GM12878 (cell line): ENCODE measurements at places on chromosomes 2 and 18.

- no peak for DNase-seq
- H3K4me1 ChIP-seq, result peaks cover 34% of the 10 kb centered on the region
- H3K36me3 ChIP-seq, result no peaks in the 10 kb centered on the region; the same call in 1 of the 2 replicates
- H3K27me3 ChIP-seq, result no peaks in the 10 kb centered on the region
- peak overlapping the region; percentile 52; the same call in 1 of the 2 replicates for H3K27ac ChIP-seq
Measured at GRCh38 chr2:3238951-3239841, 138.4 kb downstream of the EIPR1 start.

DNA sequence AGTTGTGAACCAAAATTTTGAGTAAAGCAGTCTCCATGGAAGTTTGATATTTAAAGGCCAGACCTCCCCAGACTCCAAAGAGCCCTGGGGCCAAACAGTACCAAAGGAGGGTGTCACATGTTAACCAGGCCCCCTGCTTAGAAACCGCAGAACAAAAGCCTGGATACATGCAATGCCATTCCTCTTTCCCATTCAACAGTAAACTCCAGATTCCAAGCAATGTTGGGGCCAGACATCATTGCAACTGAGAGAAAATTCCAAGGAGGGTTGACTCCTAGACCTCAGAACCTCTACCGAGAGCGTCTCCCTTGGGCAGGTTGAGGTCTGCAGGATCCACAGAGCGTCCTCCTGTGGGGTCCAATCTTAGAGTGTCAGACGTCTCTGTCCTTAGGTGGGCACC lies 404.4 kb upstream of the SYT4 start:
- H3K4me3 ChIP-seq, result no peak overlapping the region
- H3K36me3 ChIP-seq, result no peaks in the 10 kb centered on the region
- H3K4me1 ChIP-seq, result no peaks in the 10 kb centered on the region
- H3K27ac ChIP-seq, result no peak overlapping the region
- H3K27me3 ChIP-seq, result no peaks in the 10 kb centered on the region
- DNase-seq, result no peak

DNA sequence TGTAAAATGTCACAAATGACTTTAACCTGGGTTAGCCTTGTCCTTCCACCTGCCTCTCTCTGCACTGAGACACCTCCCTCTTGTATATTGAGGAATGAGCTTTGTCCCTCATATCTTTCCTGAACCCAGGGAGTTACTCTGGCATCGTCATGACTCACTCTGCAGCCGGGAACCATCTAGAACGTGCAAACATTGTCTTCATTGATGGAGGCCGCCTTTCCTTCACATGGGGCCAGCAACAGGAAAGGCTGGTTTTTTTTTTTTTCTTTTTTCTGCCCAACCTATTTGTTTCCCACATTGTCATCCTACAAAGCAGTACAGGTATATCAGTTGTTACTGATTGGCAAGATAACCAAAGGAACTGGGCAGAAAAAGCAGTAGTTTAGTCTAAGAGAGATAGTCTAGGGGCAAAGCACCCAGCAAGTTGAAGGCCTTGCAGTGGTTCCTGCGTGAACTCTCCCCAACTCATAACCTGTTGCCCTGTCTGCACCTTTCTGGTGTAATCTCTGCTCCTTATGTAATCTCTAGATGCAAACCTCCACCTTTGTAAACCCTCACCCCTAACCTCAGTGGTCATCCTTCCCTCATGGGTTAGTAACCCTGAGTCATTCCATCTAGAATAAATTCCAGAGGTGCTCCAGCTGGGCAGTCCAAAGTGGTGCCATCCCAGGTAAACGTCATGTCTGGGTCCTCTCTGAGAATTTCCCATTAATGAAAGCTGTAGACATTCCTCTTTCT lies 38.3 kb downstream of the SLC40A1 start:
- no peak for DNase-seq
- no peak overlapping the region for H3K27ac ChIP-seq
- no peaks in the 10 kb centered on the region for H3K36me3 ChIP-seq
- no peak overlapping the region for H3K4me3 ChIP-seq

- H3K36me3 ChIP-seq, result no peaks in the 10 kb centered on the region
- peak overlapping the region; percentile 15 for H3K4me3 ChIP-seq
- peaks cover 54% of the 10 kb centered on the region for H3K4me1 ChIP-seq
- H3K27me3 ChIP-seq, result no peaks in the 10 kb centered on the region
- H3K27ac ChIP-seq, result peak overlapping the region; percentile 85; the same call in 1 of the 2 replicates
- DNase-seq, result no peak
Measured at GRCh38 chr2:108613261-108614042, 79.2 kb downstream of the LIMS1 start.

DNA sequence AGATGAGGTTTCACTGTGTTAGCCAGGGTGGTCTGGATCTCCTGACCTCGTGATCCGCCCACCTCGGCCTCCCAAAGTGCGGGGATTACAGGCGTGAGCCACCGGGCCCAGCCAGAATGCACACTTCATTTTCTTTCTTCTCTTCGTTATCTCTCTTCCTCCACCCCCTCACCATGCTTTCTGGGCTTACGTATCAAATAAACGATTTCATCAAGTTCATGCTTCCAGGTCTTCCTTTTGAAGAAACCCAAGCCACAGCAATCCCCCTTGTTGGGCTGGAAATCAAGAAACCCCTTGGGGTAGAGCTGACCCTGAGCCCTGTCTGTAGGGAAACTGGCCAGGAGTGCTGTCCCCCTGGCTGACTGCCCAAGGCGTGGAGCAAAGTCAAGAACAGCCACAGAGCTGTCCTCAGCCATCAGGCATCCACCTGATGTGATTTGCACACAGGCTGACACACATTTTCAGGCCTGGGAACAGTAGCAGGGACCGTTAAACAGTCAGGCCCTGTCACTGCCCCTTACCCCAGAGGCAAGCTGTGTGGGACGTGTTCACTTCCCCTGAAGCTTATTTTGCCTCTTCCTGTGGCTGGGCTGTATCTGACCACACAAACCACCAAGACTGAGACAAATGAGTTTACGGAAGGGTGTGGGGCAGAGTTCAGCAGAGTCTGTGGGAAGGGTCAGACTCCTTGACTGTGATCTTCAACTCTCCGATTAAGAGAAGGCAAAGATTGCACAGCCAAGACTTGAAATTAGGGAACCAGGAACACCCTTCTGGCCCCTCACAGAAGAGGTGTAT lies 15.1 kb upstream of the NMUR1 start:
- H3K27me3 ChIP-seq, result no peaks in the 10 kb centered on the region
- peak overlapping the region; percentile 43; the same call in 1 of the 2 replicates for H3K4me3 ChIP-seq
- H3K27ac ChIP-seq, result peak overlapping the region; percentile 97
- DNase-seq, result peak; percentile 98

- no peaks in the 10 kb centered on the region for H3K36me3 ChIP-seq
- DNase-seq, result no peak
- H3K27me3 ChIP-seq, result no peaks in the 10 kb centered on the region
- H3K4me3 ChIP-seq, result no peak overlapping the region
- H3K27ac ChIP-seq, result no peak overlapping the region
- no peaks in the 10 kb centered on the region for H3K4me1 ChIP-seq
Measured at GRCh38 chr2:138239902-138240491, 261.6 kb upstream of the SPOPL start.
